ENCODE measurements at places on chromosomes 2 and 18.

- no peak for DNase-seq
Measured at GRCh38 chr2:142617461-142617860, 260.0 kb upstream of the KYNU start.

- no peak for DNase-seq
Measured at GRCh38 chr2:127401757-127402695, 14.3 kb upstream of the MAP3K2 start.

DNA sequence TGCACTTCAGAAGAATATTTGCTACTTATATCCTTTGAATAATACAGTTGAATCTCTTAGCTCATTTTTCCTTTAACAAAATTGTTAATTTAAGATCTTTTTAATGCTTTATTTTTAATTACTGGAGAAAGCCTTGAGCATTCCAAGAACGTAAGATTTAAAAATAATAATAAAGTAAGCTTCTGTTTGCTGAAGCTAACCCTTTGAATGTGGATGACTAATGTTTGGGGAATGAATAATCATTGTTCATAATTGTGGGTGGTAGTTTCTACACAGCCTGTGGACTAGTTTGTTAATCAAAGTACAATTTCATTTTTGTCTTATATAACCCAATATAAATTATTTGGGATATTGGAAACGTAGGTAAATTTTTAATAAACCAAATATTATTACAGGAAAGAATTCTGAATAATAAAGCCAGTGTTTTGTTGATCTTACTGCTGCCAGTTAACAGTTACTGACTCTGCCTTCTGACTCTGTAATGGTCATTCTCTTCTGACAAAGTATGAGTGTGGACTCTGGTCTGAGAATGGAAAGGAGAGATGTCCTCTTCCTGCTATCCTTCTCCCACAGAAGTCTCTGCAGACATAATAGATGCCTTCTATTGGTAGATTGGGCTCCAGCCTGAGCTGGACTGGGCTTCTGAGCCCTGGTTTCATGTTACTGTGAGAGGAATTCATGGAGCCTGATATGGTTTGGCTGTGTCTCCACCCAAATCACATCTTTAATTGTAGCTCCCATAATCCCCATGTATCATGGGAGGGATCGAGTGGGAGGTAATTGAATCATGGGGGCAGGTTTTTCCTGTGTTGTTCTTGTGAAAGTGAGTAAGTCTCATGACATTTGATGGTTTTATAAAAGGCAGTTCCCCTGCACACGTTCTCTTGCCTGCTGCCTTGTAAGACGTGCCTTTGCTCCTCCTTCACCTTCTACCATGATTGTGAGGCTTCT is 292.7 kb upstream of the SLC39A10 start:
- no peak for DNase-seq

DNA sequence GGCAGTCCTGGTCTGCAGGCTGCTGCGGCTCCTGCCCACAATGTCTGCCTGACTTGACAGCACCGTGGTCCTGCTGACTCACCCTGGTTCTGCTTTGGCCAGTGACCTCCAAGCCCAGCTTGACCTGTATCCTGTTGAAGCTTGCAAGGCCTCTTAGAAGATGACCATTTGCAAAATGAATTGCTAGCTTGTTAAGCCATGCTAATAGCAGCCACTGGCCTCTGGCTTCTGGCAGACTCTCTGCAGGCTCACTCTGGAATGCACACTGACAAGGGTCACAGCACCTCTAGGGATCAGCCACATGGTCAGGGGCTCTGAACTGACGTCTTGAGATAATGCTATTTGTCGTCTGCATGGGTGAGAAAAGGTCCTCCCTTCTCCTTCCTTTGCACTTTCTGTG is 25.9 kb downstream of the CNGA3 start:
- DNase-seq: no peak

- no peak for DNase-seq
Measured at GRCh38 chr2:7577769-7578168, 660.6 kb downstream of the RNF144A start.

DNA sequence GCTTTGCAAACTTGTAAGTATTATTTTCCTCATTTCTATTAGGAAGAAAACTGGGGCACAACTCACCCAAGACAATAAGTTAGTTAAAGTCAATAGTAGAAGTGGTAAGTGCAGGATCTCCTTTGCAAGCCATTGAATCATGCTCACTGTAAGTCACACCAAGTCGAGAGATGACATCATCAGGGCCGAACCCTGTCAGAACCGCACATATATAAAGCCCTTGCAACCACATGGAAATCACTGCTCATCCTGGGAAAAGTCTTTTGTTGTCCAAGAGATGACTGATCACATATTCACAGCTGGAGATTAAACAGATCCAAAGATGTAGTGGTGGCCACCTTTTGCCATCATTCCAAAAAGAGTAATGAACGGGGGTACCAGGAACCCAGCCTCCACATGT is 484.8 kb upstream of the ID2 start:
- DNase-seq: no peak

DNA sequence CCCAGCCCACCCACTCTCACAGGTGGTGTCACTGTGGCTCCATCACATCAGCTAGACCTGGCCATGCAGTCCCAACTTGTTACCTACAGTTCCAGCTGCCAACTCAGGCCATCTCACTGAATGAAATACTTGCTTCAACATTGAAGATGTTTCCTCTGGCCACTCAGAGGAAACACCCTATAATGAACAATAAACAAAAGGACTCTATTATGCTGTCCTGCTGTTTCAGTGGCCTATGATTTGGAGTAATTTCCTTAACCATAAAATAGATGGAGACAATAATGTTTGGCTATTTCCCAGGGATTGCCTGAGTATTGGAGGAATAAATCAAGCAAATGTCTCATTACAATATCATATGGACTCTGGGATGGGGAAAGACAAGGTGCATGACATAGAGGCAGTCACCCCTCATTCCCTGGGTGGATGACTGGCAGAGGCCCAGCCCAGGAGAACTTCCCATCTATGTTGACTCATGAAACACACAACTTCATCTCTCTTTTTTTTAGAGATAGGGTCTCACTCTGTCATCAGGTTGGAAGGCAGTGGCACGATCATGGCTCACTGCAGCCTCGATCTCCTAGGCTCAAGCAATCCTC is 134.4 kb downstream of the TGIF1 start:
- no peak for DNase-seq

DNA sequence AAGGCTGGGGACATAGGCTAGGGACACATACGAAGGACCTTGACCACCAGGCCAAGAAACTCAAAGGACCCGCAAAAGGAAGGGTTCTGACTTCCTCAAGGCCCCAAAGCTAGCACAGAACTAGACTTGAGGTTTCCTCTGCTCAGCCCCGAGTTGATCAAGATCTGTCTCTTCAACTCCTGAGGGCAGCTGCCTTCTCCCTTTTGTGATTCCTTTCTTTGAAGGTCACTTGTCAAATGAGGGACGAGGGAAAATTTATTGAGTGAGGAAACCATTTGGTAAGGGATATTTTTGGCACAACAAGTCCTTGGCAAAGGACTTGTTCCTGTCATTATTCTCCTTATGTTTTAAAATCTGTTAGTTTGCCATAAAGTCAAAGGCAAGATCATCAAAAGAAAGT is 12.3 kb upstream of the ROCK2 start:
- no peak for DNase-seq

GRCh38 chr18:58529714-58530354 is 99.1 kb downstream of the ALPK2 start:
- peak; percentile 1 for DNase-seq

DNA sequence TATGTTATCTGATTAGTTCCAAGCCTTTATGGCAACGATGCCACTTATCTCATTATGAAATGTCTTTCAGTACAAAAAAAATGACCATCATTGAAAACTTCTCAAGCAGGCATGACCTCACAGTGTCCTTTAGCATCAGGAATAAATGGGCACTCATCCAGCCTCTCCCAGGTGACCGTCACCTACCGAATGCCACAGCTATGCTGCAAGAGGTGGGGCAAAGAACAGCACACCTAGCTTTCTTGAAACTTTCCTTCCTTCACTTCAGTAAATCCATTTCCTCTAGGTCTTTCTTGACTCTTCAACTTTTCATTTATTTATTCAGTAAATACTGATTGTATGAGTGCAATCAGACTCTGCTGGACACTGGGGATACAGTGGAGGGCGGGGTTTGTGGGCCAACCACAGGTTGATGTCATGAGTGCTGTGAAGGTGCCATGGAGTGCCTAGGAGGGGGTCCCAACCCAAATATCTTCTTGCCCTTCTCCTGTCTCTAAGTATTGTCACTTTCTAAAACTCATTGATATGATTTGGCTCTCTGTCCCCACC is 54.3 kb upstream of the HK2 start:
- DNase-seq: no peak

DNA sequence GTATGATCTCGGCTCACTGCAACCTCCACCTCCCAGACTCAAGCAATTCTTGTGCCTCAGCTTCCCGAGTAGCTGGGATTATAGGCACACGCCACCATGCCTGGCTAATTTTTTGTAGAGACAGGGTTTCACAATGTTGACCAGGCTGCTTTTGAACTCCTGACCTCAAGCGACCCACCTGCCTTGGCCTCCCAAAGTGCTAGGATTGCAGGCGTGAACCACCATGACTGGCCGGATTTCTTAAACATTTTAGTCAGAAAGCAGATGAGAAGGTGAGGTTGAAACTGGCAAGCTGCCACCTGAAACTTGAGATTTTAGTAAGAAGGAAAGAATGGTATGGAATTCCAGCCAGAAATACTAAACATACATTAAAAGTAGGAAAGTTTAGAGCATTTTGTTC is 31.9 kb downstream of the KLHL23 start:
- DNase-seq: no peak

DNA sequence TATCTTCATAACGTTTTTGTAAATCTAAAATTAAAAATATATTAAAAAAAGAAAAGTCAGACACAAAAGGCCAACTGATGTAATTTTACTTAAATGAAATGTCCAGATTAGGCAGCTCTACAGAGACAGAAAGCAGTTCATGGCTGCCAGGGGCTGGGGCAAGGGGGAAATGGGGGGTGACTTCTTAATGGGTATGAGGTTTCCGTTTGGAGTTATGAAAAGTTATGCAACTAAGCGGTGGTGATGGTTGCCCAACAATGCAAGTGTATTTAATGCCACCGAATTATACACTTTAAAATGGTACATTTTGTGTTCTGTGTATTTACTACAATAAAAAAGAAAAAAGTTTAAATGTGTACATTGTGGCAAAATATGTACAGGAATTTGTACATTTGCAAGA is 70.2 kb upstream of the TEX51 start:
- no peak for DNase-seq

DNA sequence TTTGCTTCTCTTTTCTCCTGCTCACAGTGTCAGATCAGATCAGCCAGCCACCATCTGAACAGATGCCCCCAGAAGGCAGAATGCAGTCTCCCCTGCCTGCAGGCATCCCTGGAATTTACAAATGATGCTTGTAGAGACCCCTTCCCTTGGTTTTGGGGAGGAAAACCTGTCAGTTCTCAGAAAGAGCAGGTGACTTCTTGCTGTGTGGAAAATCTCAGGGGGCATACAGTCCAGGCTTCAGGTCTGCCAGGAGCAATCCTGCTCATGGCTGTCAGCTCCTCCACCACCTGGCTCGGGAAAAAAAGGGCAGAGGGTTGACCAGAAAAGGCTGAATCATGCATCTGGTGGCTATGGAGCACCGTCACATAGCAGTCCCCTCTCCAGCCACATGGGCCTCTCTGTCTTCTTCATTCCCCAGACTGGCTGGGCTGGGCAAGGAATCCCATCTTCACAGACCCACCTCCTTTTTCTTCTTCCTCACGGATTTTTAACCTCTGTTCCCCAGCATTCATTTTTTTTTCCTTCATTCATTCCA is 107.0 kb downstream of the KCNF1 start:
- no peak for DNase-seq

DNA sequence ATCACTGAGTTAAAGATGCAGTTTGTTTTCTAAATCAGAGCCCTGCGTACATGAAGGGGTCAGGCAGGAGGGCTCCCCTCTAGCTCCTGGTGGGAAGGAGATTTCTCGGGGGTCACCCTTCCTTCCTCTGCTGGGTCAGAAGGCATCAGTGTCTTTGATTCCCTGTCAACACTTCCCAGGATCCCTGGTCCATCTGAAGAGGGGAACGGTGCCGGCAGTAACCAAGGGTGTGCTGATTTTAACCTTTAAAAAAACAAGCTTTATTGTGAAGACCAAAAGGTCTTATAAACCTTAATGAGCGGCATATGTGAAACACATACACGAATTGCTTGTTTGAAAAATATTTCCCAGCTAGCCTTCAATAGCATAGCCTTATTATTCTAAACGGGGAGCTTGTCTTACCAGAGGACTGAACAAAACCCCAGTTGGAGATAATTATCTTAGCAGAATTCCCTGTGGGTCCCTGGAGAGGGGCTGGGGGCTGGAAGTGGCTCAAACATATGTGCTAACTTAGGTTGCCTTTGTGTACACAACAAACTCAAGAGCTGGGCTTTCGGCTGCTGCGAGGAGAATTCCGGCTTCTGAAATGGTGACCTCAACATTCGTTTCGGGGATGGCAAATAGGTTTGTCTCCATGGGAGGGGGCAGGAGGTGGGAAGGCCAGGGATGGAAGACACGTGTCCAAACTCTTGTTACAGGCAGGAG is 114.9 kb upstream of the MYCN start:
- DNase-seq: no peak

DNA sequence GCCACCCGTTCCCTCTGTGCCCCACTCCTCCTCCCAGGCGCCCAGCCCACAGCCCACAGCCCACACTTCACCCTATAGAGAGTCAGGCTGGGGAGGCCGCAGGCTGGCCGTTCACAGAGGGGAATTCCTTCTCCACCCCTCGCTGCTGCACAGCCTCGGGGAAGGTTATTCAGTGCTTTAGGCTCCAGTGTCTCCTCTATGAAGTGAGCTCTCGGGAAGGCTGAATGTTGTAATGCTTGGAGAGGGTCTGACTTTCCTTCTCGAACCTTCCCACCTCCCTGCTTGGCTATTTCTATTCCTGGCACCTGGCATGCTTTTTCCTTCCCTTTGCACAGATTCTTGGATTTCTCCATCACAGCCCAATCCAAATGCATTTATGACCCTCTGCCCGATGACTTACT is 62.5 kb upstream of the SMAD7 start:
- DNase-seq: no peak

- DNase-seq: no peak
Measured at GRCh38 chr2:70467831-70468779, 85.5 kb downstream of the TGFA start.

DNA sequence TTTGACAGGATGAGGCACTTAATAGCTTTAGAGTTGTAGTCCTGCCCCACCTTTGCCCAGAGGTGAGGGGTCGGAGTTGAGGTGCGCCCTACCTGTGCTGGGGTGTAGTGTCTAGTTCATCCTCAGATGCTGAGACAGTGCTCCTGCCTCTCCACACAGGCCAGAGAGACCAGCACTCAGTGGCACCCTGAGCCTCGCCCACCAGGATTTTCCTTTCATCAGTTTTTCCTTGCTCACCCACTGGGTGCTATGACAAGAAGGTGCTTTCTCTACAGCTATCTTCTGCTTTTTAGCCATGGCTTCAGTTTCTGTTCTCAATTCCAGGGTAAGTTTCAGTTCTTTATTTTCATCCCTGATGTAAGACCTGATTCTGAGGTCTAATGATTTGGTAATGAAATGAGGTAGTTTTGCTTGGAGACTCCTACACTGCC is 16.8 kb upstream of the TMEM131 start:
- no peak for DNase-seq

DNA sequence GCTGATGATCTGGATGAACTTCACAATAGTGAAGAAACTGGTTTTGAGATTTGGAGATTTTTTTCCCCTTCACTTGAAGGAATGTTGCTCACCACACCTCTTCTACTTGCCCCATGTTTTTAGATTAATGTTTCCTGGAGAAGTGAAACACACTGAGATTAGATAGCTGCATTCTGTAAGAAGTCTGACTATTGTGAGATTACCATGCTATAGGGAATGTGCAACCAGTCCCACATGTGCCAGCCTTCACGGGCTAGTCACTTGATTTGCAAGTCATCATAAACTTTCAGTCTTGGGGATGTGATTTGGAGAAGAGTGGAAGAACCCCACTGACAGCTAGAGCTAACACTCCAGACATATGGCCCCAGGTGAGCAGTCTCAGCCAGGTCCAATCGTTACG is 7.4 kb upstream of the CCNYL1 start:
- DNase-seq: no peak

All from NCI-H1436 treated with DMSO at 0.1 percent for 48 hours (cell line).